Activated CD8-positive, alpha-beta memory T cell treated with anti-CD3 and anti-CD28 coated beads, Interleukin-2, amount 50 U/mL, for 48 hours (primary cell): ENCODE measurements at places on chromosomes 16 and 17.

- no peak for DNase-seq
These were observed 68.7 kb downstream of the TTC19 start for GRCh38 chr17:16068323-16068722.

GRCh38 chr17:75326226-75326848, 37.1 kb upstream of the SLC25A19 start:
- DNase-seq = no peak

DNA sequence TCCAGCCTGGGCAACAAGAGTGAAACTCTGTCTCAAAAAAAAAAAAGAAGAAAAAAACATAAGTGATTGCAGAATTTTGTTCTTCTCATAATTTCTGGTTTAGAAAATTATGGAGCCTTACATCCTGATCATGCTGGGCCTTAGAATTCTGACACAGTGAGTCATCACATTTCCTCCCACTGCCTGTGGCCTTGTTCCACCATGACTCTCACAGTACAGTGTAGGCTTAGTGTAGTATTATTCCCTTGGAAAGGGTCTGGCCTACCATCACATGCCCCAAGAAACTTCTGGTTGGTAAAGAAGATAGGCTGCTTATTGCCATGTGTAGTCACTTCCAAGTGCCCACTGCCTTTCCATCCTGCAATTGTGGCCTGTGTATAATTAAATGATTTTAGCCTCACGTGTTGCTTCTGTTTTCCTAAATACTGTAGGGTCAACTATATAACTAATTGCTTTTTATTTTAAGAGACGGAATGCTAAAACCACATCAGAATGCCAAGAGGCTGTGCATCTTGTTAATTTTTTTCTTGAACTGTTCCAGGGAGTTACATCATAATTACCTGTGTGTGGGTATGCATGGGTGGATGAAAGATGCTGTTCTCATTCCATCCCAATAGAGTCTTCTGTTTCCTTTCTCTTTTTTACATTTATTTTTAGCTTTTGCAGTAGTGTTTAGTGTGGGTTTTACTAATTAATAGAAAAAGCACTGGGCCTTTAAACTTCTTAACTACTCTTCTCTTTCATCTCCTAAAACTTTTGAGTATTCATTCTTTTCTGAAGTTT, 25.9 kb downstream of the OGFOD1 start:
- no peak for DNase-seq

DNA sequence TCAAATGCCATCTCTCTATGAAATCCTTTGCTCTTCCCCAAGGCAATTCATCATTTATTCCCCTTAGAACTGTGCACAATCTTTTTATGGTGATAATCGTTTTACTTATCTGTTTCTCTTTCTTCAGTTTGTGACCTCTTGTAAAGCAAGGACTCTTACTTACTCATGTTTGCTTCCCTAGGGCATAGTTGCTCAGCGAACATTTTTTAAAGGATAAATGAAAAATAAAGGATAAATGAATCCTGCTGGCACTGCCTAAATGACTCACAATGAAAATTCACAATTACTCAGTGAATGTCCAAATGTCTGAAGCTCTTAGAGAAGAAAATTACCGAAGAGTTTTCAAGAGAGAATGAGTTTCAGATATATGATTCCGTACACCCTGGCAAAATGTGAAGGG, 671.7 kb downstream of the CDH11 start:
- DNase-seq = no peak

GRCh38 chr16:47026492-47026891, 53.0 kb upstream of the DNAJA2 start:
- DNase-seq = no peak

GRCh38 chr17:10772425-10773380, 31.2 kb downstream of the TMEM238L start:
- peak; percentile 86 for DNase-seq

DNA sequence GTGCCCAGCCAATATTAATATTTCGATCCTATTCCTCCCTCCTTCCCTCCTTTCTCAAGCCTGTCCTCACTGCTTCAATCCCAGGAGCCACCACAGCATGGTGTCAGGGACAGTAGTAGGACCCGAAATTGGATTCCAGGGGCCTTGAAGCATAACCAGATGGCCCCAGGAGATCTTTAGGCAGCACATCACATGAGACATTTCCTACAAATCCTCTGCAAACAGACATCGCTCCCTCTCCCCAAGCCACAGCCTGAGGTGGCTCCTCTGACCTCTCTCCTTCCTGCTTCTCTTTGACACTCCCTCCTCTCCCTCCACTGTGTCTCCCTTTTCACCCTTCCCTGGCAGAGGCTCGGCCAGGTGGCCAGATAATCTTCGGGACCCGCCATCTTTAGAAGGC, 76.6 kb downstream of the BMERB1 start:
- no peak for DNase-seq

- DNase-seq = no peak
These were observed 56.5 kb downstream of the CYTH1 start for GRCh38 chr17:78725448-78726021.

DNA sequence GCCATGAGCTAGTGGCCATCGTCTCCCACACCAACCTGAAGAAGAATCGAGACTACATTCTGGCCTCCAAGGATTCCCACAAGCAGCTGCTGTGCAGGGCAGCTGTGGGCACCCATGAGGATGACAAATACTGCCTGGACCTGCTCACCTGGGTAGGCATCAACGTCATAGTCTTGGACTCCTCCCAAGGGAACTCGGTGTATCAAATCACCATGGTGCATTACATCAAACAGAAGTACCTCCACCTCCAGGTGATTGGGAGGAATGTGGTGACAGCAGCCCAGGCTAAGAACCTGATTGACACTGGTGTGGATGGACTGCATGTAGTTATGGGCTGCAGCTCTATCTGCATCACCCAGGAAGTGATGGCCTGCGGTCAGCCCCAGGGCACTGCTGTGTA, 70.2 kb downstream of the GRIN2A start:
- no peak for DNase-seq

DNA sequence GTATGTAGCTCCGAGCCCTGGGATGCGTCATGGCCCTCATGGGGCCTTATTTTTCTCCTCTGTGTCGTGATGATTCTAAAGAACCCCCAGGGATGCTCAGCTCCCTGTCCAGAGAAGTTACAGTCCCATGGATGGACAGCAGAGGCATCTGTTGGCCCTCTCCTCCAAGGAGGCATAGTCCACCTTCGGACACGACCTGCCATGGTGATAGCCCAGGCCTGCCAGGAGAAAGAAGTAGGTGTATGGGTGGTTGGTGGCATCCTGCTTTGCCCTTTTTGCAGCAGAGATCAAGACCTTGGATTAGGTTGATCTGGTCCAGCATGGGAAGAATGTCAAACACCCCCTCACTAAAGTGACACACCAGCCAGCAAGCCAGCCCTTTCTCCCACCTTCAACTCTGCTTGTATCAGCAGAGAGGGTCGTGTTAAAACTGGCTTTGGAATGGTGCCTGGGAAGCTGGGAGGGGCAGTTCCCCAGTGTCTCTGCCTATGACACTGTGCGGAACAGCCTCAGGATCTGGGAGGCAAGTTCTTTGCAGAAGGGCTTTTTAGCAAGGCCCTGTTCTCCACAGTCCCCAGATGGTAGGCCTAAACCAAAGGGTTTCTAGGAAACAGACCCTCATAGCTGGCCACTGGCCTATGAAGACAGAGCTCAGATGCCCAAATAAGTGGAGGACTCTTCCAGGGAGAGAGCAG, 259.9 kb upstream of the RPL38 start:
- no peak for DNase-seq

GRCh38 chr16:66258916-66259845, 107.3 kb upstream of the CDH5 start:
- peak; percentile 32 for DNase-seq

DNA sequence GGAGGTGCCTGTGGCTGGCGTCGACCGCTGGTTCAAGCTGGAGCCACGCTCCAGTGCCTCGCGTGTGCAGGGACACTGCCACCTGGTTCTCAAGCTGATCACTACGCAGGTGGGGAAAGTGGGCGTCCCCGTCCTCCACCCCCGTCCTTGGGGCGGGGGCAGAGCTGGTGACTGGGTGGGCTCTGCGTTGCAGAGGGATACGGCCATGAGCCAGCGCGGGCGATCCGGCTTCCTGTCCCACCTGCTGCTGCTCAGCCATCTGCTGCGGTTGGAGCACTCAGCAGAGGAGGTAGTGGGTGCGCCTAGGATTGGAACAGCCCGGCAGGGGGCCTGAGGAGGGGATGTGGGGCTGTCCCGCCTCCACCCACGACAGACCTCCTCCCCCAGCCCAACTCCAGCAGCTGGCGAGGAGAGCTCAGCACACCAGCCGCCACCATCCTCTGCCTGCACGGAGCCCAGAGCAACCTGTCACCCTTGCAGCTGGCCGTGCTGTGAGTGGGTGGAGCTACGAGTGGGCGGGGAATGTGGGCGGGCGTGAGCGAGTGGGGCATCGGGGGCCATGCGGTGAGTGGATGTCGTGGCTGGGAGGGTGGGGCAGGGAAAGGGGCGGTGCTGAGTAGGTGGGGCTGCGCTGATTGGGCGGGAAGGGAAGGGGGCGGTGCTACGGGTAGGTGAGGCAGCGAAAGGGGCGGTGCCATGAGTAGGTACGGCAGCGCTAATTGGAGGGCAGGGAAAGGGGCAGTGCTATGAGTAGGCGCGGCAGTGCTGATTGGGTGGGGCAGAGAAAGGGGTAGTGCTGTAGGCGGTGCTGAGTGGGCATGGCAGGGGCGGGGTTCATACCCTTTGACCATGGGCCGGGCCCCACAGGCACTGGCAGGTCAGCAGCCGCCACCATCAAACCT, 8.9 kb downstream of the TSR3 start:
- peak; percentile 94 for DNase-seq

DNA sequence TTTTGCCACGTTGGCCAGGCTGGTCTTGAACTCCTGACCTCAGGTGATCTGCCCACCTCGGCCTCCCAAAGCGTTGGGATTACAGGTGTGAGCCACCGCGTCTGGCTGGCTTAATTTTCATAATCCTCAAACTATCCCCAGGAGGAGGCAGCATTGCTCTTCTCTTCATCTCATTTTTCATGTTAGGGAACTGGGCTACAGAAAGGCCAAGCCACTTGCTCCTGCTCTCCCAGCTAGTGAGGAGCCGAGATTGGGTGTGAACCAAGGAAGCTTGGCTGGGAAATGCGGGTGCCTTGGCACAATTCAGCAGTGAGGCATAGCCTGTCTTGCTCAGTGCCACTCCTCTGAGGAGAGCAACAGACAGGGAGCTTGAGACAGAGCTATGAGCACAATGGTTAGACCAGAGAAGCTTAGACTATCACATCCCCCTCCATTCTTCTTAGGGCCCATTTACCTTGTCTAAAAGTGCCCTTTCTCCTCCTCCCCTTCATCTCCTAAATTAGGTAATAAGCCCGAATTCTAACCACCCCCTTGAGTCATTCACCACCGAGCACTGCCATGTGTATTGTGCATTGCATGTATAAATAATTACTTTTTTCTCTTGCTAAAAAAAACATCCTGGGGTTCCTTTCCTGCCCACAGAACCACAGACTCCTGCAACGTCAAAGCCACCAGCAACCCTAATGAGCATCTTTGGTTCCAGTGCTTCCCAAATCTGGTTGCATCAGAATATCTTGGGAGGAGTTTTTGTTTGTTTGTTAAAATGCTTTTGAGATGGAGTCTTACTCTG, 20.0 kb upstream of the KIF19 start:
- DNase-seq = no peak

- no peak for DNase-seq
These were observed 4.2 kb downstream of the HAS3 start for GRCh38 chr16:69109486-69110270.

- DNase-seq = no peak
These were observed 8.1 kb upstream of the NUDT16L1 start for GRCh38 chr16:4685292-4685691.

- peak; percentile 61 for DNase-seq
These were observed 5.4 kb upstream of the CRYBA1 start for GRCh38 chr17:29240968-29241963.

GRCh38 chr17:57523926-57524632, 221.0 kb downstream of the CCDC182 start:
- DNase-seq = no peak

DNA sequence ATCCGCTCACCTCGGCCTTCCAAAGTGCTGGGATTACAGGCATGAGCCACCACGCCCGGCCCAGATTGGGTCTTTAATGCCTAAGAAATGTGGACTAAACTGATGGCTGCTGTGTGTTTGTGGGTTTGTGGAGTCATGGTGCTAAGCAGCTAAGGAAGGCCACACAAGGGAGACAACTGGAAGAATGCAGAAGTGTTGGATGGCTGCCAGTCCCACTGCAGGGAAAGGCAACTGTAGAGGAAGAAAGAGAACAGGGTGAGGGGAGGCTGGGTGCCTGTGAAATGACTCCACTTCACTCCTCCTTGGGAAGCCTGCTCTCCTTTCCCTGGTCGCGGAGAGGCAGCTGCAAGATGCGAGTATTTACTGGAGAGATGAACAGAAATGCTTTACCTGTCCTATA, 23.5 kb upstream of the SIAH1 start:
- no peak for DNase-seq

- DNase-seq = no peak
These were observed 50.8 kb downstream of the RPH3AL start for GRCh38 chr17:301681-302299.

- DNase-seq = no peak
These were observed 562 bp downstream of the PPL start for GRCh38 chr16:4936181-4936990.

DNA sequence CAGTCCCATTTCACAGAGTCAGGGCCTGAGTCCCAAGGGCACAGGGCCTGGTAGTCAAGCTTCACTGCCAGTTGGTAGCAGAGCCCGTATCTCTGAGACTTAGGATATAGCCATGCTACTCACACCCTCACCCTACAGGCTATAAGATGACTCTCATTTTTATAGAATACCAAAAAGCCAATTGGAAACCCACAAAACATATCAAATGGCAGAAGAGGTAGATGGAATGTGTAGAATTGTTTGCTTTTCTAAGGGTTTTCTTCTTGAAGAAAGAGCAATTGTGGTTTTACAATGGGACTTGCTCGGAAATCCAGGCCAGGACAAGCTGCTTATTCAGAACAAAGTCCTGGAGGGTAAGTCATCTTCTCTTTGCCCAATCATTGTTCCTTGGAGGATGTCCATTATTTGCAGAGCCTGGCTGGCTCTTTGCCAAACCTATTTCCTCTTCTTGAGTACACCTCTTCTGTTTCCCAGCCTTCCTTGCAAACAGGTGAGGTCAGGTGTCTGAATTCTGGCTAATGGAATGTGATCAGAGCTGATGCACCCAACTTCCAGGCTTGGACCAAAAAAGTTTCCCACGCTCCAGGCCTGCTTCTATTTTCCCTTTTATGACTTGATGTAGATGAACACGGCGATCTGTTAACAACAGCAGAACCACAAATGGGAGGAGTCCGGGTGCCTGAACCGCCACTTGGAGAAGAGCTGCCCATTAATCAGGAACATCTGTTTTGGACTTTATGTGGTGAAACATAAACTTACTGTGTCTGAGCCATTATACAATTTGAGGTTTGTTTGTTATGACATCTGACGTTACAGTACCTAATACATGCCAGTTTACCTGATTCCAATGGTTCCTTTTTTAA, 16.9 kb upstream of the CCL22 start:
- no peak for DNase-seq

GRCh38 chr17:27635275-27635823, 4.4 kb downstream of the LGALS9 start:
- DNase-seq = no peak

- DNase-seq = no peak
These were observed 10.9 kb downstream of the SLC43A2 start for GRCh38 chr17:1617620-1618174.

GRCh38 chr17:82177761-82178498, 34.7 kb downstream of the CCDC57 start:
- DNase-seq = no peak

- DNase-seq = no peak
These were observed 16.0 kb downstream of the MPRIP start for GRCh38 chr17:17058304-17058703.

- peak; percentile 80 for DNase-seq
These were observed 27.4 kb upstream of the SLC38A10 start for GRCh38 chr17:81322271-81323082.

GRCh38 chr16:30458561-30459394, 13.1 kb upstream of the SEPHS2 start:
- DNase-seq = peak; percentile 92
